D721Med (cell line): ENCODE measurements at places on chromosomes 2 and 18.

DNA sequence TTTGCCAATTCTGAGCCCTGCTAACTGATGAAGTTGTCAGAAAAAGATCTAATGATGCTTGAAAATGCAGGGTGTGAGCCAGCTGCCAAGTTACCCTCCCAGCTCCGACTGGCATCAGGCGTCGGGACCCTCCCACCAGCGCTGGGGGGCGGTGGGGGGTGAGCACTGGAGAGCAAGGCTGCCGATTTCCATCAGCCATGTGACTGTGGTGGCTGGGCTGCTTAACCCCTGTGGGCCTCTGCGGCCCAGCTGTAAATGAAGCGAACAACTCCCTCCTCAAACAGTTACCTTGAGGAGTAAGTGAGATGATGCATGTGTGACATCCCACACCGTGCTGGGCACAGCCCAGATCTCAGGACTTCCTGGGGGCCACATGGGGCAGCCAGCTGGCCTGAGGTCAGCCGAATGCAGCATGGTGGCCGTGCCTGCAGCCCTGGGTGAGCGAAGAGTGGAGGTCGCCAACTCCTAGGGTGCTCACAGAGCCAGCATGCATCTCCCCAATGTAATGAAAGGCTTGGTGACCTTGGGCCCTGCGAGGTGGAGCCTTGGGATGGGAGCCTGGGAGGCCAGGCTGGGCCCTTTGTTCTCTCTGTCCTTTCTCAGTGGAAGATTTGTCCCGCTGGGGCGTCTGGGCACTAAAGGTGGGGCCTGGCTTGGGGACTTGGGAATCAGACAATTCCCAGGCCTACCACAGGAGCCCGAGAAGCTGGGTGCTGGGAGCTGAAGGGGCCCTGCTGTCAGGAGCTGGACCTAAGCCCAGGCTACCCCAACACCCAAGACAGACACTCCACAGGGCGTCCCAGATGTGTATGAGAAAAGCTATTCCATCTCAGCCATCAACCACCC is 25.1 kb downstream of the CIB4 start:
- no peak for DNase-seq

DNA sequence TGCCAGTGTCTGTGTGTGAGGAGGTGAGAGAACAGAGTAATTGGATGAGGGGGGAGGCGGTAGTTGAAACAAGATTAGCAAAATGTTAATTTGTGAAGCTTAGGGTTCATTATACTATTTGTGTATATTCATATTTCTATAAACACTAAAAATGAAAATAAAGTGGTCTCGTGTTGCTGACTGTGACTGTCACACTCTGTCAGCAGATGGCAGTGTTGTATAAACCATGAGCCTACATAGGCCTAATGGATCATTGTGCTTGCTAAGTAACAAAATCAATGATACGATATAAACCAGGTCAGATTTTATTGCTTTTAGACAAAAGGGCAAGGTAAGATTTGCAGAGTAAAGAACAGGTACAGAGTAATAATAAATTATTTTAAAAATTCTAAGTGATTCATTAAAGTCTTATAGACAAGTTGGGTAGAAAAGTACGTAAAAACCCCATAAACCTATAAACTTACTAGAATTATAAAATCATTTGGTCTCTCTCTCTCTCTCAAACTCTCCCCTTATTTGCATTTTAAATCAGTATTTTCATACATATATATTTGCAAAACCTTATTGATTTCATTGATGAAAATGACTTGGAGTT is 182.7 kb downstream of the RPIA start:
- DNase-seq: no peak

- no peak for DNase-seq
These were observed 247.7 kb downstream of the ZNF385B start for GRCh38 chr2:179613701-179614100.

- DNase-seq: no peak
These were observed 44.5 kb upstream of the EGR4 start for GRCh38 chr2:73337828-73338227.

- DNase-seq: no peak
These were observed 87.8 kb upstream of the RAB6C start for GRCh38 chr2:129891341-129892320.

GRCh38 chr2:137123226-137123625 is 357.9 kb downstream of the THSD7B start:
- no peak for DNase-seq

GRCh38 chr2:127216095-127216494 is 4.0 kb downstream of the CYP27C1 start:
- DNase-seq: no peak

GRCh38 chr2:74333175-74333574 is 10.0 kb downstream of the SLC4A5 start:
- DNase-seq: no peak

DNA sequence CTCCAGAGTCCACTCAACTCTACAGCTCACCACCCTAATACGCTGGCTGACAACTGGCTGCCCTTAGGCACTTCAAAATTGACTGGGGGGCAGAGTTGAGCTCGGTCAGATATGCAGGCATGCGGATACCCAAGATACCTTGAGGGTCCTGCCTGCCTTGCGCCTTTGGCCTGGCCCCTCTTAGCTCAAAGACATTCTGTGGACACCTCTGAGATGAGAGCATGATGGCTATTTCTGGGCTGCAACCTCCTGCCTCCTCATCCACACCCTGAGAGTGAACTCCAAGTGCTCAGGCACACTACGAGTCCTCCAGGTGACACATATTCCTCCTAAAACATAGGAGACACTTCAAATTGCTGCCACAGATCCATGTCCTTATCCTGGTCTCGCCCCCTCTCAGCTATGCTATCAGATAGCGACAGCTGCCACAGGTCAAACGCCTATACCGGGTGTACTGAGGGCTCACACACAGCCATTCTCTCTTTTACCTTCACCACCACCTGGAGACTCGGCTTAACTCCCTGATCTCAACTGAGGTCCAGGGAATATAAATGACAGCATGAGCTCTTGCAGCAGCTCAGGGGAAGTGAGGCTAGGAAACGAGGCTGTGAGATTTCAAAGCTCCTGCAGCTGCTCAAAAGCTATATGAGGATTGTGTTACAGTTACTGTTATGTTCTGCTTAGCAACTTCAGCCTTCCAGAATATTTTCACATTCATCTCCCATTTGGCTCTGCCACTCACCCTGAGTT is 60.5 kb upstream of the TEX51 start:
- no peak for DNase-seq

DNA sequence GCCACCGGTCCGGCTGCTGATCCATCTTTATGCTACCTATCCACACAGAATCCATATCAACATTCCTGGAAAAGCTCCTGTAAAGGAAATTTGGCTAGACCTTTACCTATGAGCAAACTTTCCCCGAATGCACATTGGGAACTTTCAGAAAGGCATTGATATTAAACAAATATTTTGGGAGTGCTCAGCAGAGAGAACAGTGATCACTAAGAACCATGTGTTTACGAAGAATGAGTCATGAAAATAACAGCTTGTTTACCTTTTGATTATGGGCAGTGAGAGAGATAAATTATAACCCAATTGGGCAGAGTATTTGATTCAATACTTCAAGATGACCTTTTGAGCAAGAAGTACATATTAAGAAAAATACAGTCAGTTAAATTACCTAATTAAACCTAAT is 189.7 kb upstream of the CDH2 start:
- no peak for DNase-seq

GRCh38 chr2:111119822-111120252 is 877 bp upstream of the BCL2L11 start:
- no peak for DNase-seq

- DNase-seq: no peak
These were observed 60.7 kb downstream of the COL6A3 start for GRCh38 chr2:237353215-237353614.

DNA sequence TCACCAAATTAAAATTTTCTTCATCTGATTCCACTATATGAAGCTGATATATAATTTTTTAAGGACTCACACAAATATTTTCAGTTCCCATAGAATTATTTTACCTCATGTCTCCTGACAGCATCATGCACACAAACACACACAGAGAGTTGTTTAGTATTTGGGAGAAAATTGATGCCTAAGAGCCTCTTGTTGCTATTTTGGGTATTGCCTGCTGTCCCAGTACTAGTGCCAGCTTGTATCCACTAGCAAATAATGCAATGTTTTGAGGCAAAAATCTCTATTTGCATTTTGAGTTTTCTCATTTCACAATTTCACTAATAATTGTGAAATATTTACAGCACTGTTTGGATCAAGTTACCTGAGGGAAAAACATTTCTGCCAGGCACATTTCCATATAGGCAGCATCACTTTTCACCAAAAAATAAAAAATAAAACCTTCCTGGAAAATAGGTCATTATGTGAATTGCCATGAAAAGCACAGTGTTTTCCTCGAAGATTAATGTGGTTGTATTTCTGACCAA is 328.2 kb downstream of the KCNJ3 start:
- DNase-seq: no peak

DNA sequence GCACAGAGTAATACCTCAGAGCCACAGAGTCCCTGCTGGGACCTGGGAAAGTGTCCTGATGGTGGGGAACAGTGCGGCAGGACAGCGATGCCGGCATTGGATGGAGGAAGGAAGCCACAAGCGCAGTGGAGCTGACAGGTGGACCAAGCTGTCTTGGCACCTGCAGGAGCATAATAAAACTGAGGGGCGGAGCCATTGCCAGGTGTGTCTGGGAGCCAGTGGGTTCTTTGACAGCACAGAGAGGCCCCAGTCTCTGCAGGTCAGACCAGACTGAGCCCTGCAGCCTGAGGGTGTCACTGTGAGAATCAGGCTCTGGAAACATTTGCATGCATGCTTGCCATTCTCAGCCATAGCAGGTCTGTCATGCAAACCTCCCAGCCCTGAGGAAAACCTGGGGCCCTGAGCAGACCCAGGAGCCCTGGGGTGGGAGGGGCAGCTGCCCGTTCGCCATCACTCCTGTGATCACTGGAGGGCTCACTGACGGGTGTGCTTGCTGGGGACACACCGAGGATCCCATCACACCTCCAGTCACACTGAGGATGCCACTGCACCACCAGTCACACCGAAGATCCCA is 210.5 kb upstream of the HDAC4 start:
- DNase-seq: no peak

DNA sequence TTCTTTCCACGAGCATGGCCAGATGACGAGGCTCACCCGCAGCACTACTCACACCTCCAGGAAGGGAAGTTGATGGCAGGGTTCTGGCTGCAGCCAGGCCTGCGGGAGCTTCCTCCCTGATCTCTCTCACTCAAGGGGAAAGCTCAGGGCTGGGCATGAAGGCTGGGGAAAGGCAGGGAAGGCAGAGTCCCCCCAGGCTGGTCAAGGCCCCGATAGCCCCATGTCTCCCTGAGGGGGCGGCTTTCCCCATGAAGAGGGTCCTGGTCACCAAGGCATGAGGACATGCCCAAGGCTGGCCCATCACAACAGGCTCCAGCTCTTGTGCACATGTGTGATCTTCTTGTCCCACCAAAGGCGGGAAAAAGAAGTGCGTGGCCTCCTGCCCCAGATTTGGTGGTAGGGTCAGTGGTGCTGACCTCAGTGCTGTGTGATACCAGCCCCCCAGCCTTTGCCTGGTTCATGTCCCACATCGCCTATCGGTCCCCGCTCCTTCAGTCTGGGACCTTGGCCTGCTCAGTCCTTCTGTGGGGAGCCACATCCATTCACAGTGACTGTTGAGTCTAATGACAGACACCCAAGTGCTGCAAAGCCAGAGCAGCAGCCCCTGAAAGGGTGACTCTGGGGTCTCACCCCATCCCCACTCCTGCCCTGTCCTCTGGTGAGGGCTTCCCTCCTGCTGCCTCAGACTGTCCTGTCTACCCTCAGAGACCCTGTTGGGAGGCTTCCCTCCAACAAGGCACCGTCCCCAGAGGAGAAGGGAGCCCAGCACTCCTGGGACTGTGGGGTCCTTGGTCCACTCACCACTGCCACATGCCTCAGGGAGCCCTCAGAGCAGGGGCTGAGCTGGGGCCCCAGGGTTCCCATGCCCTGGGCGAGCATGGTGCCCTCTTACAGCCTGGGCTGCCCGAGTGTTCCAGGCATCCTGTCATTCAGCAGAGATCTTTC is 49.8 kb upstream of the ALPP start:
- no peak for DNase-seq

DNA sequence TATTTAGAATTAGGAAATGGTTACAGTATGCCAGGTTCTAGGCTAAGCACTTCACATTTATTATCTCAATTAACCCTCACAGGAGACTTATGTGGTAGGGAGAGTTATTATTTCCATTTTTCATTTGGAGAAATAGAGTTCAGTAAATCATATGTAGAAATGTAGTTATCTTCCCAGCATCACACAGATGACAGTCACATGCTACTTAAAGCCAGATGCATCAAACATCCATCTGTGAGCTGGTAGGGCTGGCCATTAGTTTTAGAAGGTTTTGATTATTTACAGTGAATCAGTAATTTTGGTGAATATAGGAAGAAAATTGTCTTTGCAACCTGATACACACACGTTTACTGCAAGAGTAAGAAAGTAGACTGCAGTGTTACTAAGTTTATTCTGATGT is 97.9 kb downstream of the RIT2 start:
- no peak for DNase-seq

DNA sequence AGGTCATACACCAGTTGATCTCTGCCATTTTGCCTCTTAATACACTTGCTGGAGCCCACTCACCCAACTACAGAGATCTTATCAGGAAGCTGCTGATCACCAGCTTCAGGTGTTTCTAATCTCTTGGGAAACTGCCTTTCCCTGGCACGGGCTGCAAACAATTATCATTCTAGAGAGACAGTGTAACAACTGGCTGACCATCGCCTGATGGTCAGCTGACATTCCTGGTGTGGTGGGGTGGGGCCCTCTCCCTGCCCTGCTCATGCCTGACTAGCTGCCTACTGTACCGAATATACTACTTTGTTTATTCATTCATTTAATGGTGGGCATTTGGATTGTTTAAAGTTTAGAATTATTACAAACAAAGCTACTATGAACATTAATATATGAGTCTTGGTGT is 311.5 kb downstream of the CBLN2 start:
- DNase-seq: no peak

DNA sequence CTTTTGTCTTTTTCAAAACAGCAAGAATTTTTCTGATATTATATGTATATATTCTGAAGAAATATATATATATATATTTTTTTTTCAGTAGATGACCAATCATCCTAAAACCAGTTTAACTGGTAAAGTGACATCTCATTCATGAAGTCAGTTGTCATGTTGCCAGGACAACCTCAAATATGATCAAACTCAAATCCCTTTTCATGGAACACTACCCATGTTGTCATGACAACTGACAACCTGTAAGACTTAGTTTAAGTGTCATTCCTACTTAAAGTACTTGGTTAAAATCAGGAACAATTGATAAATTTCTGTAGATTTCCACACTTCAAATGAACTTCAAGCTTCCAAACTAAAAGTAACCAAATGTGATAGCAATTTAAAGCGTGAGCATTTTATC is 101.8 kb upstream of the ERBB4 start:
- no peak for DNase-seq

GRCh38 chr2:44351676-44352075 is 9.6 kb downstream of the PREPL start:
- no peak for DNase-seq

DNA sequence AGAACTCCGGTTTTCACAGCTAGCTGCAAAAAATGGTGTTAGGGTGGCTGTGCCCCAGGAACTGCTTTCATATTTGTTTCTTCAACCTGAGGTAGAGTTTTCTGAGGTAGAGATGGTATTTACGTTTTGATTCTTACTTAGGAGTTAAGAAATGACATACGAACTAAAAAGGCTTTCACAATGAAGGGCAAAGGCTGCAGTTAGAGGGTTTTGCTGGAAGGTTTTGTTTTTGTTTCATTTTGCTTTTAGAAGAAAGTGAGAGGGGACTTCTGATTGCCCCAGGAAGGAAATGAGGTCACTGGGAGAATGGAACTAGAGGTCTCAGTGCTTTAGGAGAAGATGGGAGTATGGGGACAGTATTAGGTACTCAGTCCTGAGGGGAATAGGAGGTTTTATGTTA is 15.5 kb downstream of the CDCA7 start:
- DNase-seq: no peak
